ENCODE measurements at places on chromosomes 7 and 10.
A peak's percentile ranks its signal among the peaks of the same experiment; 100 is the strongest.

- no peak for DNase-seq
Measured at GRCh38 chr7:143497008-143497795, 19.5 kb downstream of the TAS2R41 start.

DNA sequence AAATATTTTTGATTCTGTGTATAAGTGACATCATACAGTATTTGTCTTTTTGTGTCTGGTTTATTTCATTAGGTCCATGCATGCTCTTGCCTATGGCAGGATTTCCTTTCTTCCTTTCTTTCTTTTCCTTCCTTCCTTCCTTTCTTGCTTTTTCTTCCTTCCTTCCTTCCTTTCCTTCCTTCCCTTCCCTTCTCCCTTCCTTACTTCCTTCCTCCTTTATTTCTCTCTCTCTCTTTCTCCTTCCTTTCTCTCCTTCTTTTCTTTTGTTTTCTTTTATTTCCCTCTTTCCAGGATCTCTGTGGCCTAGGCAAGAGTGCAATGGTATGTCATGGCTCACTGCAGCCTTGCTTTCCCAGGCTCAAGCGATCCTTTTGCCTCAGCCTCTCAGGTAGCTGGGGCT lies 31.4 kb upstream of the CALU start:
- DNase-seq: no peak

GRCh38 chr7:145692237-145692950 lies 424.2 kb upstream of the CNTNAP2 start:
- no peak for DNase-seq

- DNase-seq: no peak
Measured at GRCh38 chr10:118910702-118911101, 118.8 kb upstream of the NANOS1 start.

- no peak for DNase-seq
Measured at GRCh38 chr10:27794157-27794556, 48.5 kb upstream of the MKX start.

GRCh38 chr10:100651916-100652315 lies 93.5 kb upstream of the PAX2 start:
- DNase-seq: no peak

DNA sequence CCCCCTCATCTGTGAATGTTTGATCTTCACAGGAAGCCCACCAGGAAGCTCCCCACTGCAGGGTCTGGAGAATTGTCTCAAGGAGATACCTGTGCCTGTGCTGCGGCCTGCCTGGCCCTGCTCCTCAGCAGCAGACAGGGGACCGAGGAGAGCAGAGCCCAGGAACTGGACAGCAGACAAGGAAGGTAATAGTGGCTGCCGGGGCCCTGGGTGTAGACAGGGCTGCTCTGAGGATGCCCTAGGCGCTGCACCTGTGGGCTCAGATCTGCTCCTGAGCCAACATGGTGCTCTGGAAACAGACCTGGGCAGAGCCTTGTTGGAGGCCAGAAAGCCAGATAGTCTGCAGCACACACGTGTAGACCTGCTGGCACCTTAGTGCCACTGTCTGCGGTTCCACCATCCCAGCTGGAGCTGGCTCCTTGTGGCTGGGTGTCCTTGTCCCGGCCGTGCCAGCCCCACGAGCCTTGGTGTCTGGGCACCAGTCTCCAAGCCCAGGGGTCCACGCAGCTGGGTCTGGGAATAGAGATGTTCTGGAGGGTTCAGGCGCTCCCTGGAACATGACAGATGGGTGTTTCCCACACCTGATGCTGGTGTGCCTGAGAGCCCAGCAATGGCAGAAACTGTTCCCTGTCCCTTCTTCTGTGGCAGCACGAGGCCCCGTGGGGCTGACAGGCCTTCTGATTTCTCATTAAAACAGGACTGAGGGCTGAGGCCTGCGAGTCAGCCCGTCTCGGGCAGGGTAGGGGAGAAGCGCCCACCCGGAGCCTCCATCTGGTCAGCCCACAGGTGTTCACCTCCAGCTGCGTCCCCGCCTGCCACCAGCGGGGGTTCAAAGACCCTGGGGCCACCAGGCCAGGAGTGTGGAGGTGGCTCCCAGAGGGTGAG lies 44.7 kb downstream of the ZNF467 start:
- DNase-seq: no peak

- no peak for DNase-seq
Measured at GRCh38 chr7:158228986-158229385, 358.6 kb downstream of the PTPRN2 start.

- no peak for DNase-seq
Measured at GRCh38 chr10:77236700-77237099, 400.9 kb downstream of the KCNMA1 start.

GRCh38 chr10:127935071-127935561 lies 28.2 kb downstream of the PTPRE start:
- no peak for DNase-seq

- DNase-seq: no peak
Measured at GRCh38 chr10:59125666-59126065, 50.8 kb upstream of the PHYHIPL start.

DNA sequence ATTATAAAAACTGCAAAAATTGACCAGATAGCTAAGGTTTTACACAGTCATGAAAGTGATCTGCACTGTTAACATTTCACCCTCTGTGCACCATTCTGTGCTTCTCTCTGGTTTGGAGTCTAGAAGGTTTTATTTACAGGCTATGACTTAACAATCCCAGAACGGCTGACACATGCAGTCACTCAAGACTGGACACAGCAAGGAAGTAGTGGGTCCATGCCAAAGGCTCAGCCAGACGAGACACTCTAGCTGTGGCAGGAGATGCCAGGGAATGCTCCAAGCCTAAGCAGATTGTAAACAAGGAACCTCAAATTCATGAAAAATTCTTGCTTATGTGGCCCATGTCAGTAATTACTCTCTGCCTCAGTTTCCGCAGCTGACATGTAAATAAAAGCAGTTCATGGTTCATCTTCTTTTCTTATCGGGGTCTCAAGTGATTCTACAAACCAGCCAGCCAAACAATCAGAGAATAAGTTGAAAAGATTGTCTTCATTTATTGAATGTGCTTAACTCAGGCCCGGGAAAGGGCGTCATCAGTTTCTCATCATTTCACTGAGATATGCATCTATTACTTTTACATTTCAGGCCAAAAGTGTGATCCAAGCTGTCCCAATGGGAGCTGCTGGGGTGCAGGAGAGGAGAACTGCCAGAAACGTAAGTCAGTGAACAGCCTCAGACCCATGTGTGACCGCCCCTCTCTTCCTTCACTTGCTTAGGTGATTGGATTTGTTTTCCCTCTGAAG lies 132.1 kb downstream of the EGFR start:
- DNase-seq: no peak

DNA sequence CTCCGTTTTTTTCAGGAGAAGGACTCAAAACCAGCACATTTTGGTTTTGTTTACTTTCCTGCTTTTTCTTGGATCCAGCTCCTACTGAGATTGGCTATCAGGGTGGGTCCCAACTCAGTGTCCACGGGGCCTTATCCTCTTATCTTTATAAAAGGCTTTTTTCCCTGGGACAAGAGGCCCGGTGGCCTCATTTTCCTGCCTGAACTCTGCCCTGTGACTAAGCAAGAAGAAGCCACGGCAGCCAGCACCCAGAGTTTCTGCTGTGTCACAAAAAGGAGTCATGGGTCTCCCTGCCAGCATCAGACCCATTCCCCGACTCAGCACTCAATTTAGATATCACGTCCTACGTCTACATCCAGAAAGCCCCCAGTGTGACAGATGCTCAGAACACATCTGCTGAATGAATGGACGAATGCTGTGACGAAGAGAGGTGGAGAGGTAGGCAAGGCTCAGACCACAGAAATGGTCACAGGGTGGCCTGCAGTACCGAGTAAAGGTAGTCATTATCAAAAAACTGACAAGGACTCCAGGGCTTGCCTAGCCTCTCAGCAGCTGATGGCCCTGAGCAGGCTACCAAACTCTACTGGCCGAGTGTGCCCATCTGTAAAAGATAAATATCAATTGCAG lies 16.7 kb downstream of the DLG5 start:
- no peak for DNase-seq

- DNase-seq: no peak
Measured at GRCh38 chr10:132746801-132747625, 38.9 kb downstream of the NKX6-2 start.

DNA sequence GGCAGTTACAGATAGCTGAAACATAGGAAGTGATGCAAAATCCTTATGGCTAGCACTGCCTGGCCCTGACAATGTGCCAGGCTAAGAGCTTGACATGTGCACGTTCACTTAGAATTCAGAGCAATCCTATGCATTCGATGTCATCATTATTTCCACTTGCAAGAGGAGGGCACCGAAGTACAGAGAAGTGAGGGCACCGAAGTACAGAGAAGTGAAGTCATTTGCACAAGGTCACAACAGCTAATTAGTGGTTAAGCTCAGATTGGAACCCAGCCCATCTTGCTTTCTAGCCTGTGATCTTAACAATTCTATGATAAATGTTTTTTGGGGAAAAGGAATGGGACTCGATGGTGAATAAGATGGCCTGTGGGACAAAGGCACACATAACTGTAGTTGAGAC lies 73.4 kb downstream of the ARHGAP22 start:
- no peak for DNase-seq

- no peak for DNase-seq
Measured at GRCh38 chr10:19498393-19499290, 317.6 kb upstream of the PLXDC2 start.

- no peak for DNase-seq
Measured at GRCh38 chr10:62583876-62584615, 209.9 kb downstream of the ZNF365 start.

GRCh38 chr7:4745971-4746919 lies 29.2 kb upstream of the AP5Z1 start:
- DNase-seq: peak; percentile 82

DNA sequence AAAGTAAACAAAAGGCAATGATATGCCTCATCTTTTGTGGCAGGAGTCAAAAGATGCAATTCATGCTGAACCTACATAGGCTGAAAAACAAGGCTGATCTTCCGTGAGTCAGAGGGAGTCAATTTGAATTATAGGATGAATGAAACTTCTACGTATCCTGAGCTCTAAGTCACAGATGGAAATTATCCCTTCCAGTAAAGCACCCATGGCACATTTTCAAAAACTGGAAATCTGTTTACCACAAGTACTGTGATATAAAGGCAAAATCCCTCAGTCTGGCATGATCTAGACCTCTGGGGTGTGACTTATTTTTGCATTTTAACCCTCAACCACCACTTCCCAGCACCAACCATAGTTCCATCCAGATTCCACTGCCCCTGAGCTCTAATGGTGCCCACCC lies 69.6 kb downstream of the NRG3 start:
- no peak for DNase-seq

DNA sequence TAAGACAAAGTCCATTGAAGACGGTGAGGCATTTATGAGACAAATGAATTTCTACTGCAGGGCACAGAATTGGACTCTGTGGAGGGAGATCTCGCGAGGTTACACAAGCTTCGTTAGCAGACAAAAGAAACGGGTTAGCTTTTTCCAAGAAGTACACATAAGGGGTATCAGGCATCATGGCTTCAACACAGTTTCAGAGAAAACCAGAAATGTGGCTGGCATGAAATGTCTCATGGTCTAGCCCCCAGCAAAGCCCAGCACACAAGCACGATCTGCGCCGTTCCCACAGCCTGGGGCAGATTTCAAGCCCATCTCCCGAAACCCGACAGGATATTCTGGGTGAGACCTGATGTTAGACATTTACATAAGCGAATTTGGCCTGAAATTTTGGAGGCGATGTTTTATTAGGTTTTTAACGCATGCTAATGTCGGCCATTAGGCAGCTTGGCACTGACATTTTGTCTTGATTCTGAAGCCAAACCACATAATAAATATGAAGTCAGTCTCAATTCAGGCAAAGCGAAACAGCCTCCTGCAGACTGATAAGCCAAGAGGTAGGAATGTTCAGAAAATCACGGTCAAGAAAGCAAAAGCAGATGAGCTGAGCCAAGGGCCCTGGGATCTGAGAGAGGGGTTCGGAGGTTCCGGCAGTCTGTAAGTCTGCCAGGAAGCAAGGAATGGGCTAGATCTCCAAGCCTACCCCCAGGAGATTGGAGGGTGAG lies 240.5 kb downstream of the PRPF18 start:
- no peak for DNase-seq

DNA sequence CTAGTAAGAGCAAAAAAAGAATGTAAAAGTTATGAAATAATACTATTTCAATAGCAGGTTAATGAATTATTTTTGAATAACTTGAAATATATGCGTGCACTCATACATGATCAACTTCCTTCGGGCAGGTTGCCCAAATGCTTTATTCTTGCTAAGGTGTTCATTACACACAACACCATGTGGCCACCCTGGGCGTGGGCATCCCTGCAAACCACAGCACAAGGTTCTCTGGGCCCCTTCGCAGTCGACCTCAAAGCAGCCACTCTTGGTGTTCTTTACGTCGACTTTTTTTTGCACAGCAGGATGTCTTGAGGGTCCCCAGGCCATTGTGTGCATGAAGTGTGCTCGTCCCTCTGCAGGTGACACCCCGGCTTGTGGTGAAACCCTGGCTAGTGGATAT lies 300.7 kb upstream of the PITRM1 start:
- no peak for DNase-seq

- no peak for DNase-seq
Measured at GRCh38 chr7:112573302-112574039, 92.7 kb downstream of the LSMEM1 start.

GRCh38 chr10:71299071-71299785 lies 19.8 kb upstream of the SLC29A3 start:
- DNase-seq: peak; percentile 74

GRCh38 chr7:64192775-64193174 lies 14.2 kb upstream of the ZNF735 start:
- no peak for DNase-seq

- DNase-seq: no peak
Measured at GRCh38 chr10:44935201-44935965, 24.2 kb upstream of the RASSF4 start.

DNA sequence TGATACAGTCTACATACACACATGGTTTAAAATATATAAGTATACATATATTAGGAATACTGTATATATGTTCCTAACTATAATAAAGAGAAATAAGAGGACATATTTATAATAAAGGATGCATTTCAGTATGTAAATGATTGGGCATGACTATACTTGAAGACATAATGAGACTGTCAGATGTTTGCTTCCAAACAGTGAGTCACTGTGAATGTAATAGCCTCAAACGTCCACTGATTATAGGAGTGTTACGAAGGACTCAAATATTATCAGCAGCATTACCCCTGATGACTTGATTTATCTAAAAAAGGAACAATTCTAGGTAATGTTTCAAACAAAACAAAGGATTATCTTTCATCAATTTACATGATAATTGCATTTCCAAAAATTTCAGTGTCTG lies 39.9 kb upstream of the NRBF2 start:
- no peak for DNase-seq

DNA sequence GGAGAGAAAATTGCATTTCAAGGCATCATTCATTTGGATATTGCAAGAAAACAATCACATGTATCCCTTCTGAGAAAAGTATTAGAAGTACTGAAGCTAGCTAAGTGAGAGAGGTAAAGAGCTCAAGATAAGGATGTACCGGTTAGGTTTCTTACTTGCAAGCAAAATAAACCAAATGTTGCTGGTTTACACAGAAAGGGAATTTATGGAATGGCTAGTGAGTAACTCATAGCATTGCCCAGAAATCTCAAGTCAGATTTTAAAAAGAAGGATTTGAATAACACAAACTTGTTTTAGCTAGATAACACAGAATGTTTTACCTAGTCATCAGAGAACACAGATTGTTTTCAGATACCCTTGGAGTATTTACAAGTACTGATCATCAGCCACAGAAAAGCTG lies 30.6 kb downstream of the KLHL7 start:
- DNase-seq: no peak

GRCh38 chr7:36717586-36717985 lies 6.7 kb downstream of the AOAH start:
- DNase-seq: peak; percentile 52

- DNase-seq: peak; percentile 44
Measured at GRCh38 chr7:82605247-82605864, 161.8 kb upstream of the CACNA2D1 start.

GRCh38 chr10:45452743-45453452 lies 78.9 kb downstream of the ALOX5 start:
- no peak for DNase-seq
